ENCODE measurements at places on chromosomes 12 and 14.

- DNase-seq, result no peak
These were observed 176.5 kb downstream of the PIWIL1 start for GRCh38 chr12:130514149-130514551.

DNA sequence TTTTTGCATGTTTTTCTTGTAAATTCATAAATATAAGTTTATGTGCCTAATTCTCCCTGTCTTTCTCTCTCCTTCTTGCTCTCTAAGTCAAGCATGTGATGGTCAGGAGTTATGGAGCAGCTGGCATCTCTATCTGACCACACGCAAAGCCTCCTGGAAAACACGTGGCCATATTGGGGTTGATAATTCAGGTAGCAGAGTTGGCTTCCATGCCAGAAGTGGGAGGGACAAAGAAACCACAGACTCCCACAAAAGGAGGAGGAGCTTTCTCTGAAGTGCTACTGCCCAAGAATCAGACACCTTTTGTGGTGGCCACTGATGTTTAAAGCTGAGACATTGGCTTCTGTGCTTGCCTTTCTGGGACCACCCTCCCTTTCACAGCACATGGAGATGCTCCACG, 517.6 kb upstream of the TMEM132C start:
- DNase-seq, result no peak

- peak; percentile 35 for DNase-seq
These were observed 9.8 kb downstream of the CPNE6 start for GRCh38 chr14:24080888-24081738.

GRCh38 chr12:124517260-124518050, 50.0 kb downstream of the NCOR2 start:
- peak; percentile 76 for DNase-seq

GRCh38 chr14:37597914-37598746, 2.7 kb downstream of the TTC6 start:
- no peak for DNase-seq

DNA sequence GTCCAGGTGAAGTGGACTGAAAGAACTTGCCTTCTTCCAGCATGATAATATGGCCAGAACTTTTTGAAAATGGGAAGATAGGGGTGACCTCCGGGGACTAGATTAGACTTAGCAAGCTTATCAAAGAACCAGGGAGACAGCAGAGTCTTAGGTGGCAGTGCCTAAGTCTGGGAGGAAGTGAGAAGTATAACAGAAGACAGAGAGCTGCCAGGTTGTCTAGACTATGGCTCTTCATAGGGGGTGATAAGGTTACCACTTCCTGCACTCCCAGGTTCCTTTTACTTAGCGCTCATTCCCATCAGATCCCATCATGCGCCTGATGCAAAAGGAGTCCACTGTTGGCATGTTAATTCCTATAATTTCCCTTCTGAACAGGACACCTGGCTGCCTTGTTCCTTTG, 69.9 kb downstream of the PLXNC1 start:
- no peak for DNase-seq

DNA sequence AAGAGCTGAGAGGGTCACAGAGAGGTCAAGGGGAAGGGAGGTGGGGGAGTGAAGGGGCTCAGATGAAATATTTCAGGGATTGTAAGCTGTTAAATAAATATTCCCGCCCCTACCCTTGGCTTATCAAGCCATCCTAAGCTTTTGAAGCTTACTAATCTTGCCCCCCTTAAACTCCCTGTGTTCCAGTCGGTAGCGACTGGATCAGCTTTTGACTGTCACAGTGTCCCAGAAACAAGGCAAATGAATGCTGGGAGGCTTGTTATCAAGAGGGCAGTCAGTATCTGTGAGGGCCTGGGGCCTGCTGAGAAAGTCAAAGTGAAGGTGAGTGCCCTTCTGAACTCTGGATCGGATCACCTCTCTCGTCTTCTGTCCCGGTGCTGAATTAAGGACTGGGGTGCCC, 128.1 kb downstream of the DACT1 start:
- DNase-seq, result no peak

DNA sequence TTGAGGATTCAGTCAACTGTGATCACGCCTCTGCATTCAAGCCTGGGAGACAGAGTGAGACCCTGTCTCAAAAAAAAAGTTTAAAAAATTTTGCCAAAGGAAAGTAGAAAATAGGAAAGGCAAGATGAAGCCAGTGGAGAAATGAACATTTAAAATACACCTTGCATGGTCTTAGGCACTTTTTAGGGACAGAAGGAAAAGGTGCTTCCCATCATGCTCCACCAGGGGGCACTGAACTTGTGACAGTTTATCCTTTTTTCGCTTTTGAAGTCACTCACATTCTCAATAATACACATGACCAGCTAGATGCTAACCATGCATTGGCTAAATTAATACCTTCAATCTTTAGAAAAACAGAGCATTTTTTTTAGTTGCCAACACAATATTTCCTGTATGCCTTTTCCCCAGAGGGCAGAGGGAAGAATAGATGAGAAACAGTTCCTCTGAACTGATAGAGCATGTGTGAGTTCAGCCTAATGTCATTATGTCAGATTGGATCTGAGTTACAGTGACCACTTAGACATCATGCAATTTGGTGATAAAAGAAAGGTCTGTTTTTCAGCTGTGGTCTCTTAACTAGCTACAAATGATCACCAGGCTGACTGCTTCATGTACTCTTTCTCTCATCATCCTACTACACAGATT, 221.8 kb upstream of the SSTR1 start:
- DNase-seq, result peak; percentile 78

DNA sequence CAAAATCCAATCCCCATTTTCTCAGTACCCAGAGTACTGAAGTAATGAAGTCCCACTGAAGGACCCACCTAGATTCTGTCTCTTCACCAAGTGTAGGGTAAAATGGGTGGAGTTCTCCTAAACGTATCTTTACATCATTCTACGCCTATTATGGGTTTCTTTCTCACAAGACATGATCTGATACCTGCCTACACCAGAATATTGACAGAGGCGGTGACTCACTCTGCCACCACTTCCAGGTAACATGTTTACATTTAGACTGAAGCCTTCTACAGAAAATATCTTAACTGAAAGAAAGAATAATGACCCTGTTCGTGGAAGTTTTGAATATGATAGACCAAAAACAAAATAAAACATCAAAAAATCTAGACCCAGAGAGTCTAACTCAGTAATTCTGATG, 89.8 kb downstream of the BTG1 start:
- no peak for DNase-seq

- no peak for DNase-seq
These were observed 58.9 kb upstream of the RESF1 start for GRCh38 chr12:31900271-31900670.

GRCh38 chr12:92926549-92926948, 2.5 kb downstream of the EEA1 start:
- DNase-seq, result peak; percentile 7

DNA sequence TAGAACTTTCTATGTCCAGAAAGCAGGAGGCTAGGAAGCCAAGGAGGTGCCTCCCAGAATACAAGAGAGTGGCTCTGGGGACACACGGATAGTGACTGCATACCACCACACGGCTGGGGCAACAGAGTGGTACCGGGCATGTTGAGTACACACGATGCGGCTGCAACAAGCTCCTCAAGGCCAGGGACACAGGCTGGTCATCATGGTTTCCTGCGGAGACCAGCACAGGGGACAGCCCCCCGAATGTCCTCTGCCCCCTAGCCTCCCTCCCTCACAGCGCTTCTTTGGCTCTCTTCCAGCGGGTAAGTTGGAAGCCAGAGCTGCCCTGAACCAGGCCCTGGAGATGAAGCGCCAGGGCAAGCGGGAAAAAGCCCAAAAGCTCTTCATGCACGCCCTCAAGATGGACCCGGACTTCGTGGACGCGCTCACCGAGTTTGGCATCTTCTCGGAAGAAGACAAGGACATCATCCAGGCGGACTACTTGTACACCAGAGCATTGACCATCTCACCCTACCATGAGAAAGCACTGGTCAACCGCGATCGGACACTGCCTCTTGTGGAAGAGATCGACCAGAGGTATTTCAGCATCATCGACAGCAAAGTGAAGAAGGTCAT, 3.1 kb downstream of the FICD start:
- DNase-seq, result no peak

GRCh38 chr12:19045426-19045825, 84.1 kb upstream of the PLEKHA5 start:
- DNase-seq, result no peak

DNA sequence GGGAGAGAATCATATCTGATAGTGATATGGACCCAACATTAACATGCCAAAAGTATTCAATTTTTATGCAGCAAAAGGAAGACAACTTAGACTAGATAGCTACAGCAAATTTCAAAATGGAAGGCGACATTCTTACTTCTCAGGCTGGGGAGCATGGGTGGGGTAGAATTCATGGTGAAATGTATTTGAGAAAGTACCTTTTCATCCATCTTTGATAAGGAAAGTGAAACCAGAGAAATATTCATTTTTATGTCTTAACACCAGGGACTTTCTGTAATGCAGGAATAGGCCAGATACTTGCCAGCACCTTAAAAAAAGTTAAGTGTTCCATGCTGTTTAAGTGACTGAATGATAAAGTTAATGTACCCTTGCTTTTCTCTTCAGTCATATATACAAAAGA, 13.4 kb downstream of the BTG1 start:
- DNase-seq, result no peak

DNA sequence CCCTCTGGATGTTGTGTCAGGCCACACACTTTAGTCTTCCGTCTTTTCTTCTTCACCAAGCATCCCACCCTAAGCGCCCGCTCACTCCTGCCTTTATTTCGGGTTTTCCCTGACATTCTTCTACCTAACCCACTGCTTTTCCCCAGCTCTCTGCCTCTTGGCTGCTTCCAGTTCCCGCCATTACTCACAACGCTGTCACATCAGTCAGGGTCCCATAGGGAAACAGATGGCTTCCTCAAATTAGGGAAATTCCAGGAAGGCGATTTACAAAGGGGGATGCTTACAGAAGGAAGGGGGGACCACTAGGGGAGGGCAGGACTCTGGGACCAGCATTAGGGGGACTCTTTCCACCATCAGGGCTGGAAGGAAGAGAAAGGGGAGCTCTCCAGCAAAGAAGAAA, 9.2 kb upstream of the PPP1R13B start:
- DNase-seq, result no peak

DNA sequence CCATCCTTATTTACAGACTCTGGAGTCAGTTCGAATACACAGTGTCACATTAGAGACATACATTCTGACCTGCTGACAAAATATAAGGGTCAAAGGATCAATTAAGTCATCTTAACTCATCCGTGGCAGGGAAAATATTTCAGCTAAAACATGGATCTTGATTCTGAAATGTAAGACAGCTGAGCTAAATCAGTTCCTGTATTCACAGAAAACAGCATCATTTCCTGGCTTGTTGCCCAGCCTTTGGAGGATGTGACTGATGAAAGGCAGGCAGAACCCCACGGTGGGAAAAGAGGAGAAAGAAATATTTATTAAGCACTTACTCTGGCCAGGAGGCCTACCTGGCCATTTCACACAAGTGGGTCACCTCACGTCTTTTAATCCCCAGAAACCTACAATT, 101.9 kb downstream of the GAS2L3 start:
- peak; percentile 86 for DNase-seq

DNA sequence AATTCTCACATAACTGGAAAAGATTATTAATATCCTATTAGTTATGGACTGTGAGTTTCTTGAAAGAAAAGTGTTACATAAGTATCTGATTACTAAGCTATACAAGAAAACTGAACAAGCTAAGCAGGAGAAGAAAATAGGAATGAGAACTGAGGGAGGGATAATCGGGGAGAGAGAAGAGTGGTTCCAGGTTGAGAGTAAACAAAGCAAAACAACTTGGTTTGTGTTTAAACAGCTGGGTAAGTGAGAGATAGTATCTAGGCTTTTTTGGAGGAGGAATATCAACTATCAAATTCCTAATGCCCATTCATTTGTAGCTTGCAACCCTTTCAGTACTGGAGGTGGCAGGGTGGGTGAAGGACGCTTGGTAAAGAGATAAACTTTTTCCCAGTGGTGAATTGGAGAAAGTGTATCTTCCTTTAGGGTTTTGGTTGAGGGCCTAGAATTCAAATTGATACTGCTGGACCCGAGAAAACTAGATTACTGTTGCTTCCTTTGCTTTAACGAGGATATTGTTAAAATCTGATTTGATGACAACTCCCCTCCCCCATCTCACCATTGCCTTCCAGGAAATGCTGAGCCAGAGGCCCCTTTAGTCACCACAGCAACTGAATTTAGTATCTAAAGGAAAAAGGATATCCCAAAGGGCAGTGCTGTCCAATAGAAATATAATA, 2.0 kb upstream of the SLC2A3 start:
- peak; percentile 70 for DNase-seq
